IPS DF 6.9 (cell line): ENCODE measurements at places on chromosomes 7 and 10.
A peak's percentile ranks its signal among the peaks of the same experiment; 100 is the strongest.

DNA sequence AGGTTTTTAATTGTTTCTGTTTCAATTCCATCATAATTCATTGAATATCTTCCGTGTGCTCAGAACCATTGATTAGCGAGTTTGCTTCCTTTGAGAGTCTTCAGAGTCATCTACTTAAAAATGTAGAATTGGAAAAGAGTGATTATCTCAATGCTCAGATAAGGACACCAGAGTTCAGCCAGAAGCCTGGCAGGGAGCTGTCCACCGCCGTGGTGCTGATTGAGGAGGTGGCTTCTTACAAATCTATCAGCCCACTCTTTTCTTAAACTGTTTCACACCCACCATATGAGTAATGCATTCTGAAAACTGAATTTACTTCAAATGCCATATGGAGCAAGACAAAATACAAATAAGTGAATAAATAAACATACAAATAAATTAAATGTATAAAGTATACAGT is 79.3 kb downstream of the INSYN2A start:
- peak; percentile 5 for DNase-seq

- DNase-seq: no peak
Observed at GRCh38 chr10:117160567-117160966, 22.5 kb upstream of the VAX1 start.

DNA sequence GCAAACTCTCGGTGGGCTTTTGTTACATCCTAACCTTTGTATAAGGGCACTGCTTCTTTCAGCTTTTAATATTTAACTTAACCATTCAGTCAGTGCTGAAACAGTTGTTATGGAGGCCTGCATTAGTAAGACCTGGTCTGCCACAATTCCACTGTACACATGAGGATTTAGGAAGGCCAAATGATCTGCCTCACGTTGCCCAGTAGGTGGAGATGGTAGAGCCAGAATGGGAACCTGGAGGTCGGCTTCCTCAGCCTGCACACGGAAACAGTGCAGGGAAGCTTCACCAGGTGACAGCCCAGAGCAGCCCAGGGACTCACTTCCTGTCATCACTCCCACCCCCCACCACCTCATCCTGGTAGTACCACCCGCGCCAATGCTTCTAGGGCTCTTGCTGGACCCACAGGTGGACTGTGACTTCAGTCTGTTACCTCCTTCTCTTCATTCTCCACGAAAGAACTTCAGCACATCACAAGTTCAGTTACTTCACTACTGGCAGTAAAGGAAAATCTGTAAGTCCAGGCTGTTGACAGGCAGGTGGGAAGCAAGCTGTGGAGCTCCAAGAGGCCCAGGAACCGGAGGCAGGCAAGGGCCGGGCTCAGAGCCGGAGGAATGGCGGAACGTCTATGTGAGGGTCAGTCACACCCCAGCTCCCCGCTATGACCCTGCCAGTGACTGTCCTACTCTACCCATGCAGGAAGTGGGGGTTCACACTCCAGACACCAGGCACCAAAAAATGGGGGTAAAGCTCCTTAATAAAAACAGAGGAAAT is 480.3 kb upstream of the C7orf33 start:
- no peak for DNase-seq

DNA sequence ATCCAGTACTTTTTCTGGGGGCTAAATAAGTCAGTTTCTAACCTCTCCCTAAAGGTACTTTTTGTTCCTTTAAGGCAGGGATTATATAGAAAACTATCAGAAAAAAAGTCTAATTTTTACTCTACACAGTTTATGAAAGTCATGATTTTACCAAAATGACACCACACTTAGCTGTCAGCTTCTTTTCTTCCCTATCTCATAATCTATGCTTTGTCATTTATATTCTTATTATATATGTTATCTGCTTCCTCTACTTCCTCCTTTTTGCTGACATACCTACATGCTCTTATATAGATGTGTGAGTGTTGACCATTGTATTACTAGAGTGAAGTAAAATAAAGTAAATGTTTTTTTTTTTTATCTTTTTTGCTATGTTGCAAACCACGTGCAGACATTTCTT is 203.9 kb upstream of the CHRM2 start:
- no peak for DNase-seq

- DNase-seq: no peak
Observed at GRCh38 chr7:30886608-30887011, 25.0 kb upstream of the AQP1 start.

- DNase-seq: no peak
Observed at GRCh38 chr7:47332681-47333553, 249.0 kb downstream of the TNS3 start.

DNA sequence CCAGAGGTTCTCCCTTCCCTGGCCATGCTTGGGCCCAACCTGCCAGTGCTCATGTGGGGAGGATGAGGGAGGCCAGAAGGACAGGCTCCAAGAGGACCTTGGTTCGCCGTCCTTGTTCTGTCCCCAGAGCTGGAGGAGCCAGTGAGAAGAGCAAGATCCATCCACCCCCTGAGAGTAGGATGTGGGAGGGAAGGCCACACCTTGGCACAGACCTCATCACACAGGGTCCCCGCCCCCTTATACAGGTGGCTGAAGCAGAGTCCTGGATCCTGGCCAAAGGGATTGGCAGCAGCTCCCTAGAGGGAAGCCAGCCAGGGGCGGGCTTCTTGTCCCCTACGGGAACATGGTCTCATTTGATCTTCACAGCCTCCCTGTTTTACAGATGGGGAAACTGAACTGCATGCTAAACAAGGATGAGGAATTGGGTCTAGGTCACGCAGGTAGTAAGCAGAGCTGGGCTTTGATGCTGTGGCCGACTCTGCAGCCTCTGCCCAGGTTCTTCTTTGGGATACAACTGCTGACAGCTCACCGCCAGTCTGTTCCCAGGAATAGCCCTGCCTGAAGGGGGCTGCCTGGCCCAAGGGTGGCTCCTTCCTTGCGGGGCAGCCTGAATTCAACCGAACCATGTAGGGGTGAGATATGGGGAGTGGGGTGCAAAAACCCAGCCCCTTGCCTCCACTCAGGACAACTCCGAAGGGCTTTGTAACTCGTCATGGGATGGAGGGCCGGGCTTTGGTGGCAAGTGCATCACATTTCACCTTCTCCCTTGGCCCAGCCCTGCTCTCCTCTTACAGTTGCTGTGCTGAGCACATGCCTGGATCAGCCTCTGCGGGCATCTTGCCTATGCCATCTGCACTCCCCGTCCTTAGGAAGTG is 62.2 kb upstream of the KDM7A start:
- DNase-seq: no peak

DNA sequence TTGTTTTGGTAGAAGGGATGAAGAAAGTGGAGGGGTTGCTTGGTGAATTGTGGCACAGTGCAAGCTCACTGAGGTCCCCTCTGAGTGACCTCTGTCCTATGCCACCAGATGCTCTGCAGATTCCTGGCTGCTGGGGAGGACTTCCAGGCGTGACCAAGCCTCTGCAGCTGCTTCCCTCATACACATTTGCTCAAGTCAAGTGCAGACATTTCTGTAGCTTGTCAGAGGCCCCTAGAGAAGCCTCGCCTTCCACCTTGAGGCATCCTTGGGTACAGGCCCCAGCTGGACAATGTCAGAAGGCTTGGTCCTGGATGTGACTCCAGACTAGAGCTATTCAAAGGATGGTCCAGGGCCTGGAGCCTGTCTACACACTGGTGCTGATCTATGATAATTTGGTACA is 464.2 kb downstream of the PLXNA4 start:
- no peak for DNase-seq

DNA sequence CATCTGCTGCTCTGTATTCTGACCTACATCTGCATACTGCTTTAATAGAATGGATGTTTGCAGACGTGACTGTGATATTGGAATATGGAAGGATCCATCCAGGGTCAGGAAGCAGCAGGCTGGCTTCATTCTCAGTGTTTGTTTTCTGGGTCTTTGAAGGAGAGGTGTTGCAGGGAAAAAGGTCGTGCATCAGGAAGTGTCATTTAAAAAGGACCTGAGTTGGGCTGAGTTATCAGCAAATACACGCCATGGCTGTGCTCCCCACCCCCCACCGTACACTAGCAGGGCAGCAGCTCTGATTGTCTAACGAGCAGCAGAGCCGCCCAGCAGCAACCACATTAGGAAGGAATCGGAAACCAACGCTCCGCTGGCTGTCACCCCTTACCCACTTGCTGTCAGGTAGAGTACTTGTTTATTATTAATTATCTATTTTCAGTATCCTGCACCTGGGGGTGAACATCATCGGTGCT is 63.1 kb upstream of the STEAP1B start:
- no peak for DNase-seq

- no peak for DNase-seq
Observed at GRCh38 chr7:37993060-37993501, 72.6 kb downstream of the EPDR1 start.

DNA sequence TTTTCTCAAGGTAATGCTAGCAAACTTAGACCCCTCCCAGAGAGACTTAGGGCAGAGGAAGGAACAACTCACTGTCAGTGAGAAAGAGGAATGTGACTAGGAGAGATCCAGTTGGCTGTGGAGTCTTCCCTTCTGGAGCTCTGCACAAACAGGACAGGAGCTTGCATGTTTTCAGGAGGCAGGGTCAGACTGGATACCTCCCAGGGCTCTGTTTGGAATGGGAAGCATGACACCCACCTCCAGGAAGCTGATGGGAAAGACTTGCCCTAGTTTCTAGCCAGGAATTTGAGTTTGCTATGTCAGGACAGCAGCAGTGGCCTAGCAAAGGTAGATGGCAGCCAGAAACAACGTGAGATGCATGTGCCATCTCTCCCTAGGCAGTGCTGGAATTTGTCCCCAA is 40.6 kb downstream of the GHRHR start:
- DNase-seq: no peak

GRCh38 chr10:7184660-7185366 is 226.0 kb downstream of the SFMBT2 start:
- no peak for DNase-seq

GRCh38 chr7:67006965-67007364 is 10.3 kb downstream of the TYW1 start:
- no peak for DNase-seq
